ENCODE measurements at places on chromosomes 16 and 17.

GRCh38 chr17:4789951-4790704 lies 1.4 kb downstream of the GLTPD2 start:
- peak; percentile 59 for DNase-seq

GRCh38 chr17:20954794-20955193 lies 88.0 kb downstream of the USP22 start:
- no peak for DNase-seq

GRCh38 chr17:17568772-17569195 lies 22.7 kb downstream of the PEMT start:
- peak; percentile 17 for DNase-seq

- DNase-seq: no peak
Observed at GRCh38 chr16:30395155-30395991, at the start of gene ZNF48. Gene ZNF48, plus strand, starts transcription at chr16:30395420. Its CDS starts 375 bp downstream, at chr16:30395795.

DNA sequence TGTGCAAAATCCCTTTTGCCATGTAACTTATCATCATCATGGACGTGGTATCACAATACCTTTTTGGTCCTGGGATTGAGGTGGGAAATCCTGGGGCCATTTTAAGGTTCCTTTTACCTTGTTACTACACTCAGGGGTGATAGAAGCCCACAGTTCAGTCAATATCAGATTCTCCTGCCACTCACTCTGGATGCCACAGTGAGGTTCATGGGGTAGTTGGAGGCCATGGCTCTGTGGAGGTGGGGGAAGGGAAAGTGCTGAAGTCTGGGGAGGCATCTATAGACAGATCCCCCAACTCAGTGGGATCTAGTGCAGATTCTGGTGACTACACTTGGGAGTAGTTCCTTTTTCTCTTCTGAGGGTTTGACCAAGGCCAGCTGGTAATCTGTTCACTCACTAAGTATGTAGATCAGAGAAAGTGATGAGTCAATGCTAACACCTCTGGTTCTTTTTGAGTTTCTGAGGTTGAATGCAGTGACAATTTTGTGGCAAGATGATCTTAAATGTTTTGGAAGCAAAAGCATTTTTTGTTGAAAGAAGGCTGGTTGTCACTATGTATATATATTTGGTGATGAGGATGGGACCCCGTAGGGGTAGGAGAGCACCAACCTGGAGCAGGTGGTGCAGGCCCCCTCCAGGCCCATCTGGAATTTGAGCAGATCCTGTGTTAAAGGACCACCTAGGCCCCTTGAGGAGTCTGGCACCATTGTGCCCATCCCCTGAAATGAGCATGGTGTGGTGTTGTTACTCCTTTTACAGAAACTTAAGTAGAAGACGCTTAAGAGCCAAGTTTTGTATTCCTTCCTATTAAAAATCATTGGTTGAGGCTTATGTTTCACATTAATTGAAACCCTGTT lies 18.8 kb upstream of the IRF8 start:
- no peak for DNase-seq

GRCh38 chr16:57572978-57573728 lies 30.7 kb downstream of the ADGRG5 start:
- no peak for DNase-seq

DNA sequence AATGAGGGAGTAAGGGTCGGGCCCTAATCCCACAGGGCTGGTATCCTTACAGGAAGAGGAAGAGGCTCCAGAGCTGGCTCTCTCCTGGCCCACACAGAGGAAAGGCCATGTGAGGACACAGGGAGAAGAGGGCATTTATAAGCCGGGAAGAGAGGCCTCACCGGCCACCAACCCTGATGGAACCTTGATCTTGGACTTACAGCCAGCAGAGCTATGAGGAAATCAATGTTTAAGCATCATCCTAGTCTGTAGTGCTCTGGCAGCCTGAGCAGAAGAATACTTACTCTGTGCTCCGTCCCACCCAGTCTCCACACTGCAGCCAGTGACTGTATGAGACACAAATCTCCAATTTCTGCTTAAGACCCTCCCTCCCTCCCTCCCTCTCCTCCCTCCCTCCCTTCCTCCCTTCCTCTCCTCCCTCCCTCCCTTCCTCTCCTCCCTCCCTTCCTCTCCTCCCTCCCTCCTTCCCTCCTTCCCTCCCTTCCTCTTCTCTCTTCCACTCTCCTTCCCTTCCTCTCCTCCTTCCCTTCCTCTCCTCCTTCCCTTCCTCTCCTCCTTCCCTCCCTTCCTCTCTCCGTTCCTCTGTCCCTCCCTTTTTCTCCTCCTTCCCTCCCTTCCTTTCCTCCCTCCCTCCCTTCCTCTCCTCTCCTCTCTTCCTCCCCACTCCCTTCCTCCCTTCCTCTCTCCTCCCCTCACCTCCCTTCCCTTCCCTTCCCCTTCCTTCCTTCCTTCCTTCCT lies 8.9 kb upstream of the TMEM220 start:
- DNase-seq: no peak

DNA sequence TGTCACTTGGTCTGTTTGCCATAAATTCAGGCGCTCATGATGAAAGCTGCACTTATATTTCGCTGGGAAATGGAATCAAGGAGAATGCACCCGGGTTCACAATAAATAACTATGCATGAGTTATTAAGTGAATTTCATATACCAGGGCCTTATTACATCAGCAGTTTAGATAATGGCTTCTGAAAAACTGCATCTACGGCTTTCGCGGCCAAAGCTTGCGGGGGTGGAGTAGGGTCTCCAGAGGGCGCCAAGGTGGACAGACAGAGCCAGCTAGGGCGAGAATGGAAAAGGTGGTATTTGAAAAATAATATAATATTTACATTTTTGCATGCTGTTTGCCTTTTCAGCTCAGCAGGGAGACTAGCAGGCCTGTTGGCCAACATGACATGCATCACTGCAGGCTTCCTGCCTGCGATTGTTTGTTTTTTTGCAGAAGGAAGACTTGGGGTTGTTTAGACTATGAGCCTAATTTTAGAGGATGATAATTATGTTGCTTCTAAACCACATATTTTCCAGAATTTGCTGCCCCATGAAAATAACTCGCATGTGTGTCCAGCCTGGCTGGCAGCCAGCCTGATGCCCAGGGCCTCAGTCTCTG lies 173.8 kb upstream of the IRX3 start:
- DNase-seq: no peak

- no peak for DNase-seq
Observed at GRCh38 chr16:22886927-22887326, 73.0 kb downstream of the HS3ST2 start.

GRCh38 chr17:58630883-58631522 lies 60.8 kb downstream of the TEX14 start:
- DNase-seq: no peak

DNA sequence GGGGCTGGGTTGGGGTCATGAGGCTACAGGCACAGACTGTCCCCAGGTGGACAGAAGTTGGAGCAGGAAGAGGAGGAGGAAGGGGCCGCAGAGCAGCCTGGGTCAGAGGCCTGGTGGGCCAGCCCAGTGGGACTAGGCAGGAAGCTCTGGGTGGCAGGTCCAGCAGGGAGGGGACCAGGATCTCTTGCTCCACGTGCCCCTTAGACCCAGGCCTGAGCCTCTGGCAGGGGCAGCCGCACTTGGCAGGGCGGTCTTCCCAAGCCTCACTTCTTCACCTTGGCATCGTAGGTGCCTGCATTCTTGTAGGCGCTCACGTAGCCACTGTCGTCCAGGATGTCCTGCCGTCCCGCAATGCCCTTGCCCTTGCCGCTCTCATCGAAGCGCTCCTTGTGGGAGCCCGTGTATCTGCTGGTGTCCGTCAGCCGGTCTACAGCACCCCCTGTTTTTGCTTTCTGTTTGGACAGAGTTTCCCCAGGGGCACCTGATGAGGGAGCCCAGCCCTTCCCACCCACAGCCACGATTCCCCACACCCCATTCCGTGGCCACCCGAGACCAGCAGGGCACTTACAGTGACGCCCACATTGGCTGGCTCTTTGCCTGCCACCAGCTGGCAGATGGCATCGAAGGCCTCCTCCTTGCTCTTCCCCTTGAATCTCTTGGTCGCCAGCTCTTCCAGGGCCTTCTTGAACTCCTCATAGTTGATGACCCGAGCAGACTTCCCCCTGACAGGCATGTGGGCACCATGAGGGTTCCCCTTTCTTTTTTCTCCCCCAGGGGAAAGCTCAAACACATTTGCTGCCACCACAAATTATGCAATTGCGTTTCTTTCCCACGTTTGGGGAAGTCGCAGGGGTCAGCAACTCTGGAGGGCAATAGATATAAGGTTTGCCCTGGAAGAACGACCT lies 3.1 kb downstream of the TPPP3 start:
- no peak for DNase-seq
